ENCODE measurements at places on chromosomes 3 and 15.
A peak's percentile ranks its signal among the peaks of the same experiment; 100 is the strongest.

DNA sequence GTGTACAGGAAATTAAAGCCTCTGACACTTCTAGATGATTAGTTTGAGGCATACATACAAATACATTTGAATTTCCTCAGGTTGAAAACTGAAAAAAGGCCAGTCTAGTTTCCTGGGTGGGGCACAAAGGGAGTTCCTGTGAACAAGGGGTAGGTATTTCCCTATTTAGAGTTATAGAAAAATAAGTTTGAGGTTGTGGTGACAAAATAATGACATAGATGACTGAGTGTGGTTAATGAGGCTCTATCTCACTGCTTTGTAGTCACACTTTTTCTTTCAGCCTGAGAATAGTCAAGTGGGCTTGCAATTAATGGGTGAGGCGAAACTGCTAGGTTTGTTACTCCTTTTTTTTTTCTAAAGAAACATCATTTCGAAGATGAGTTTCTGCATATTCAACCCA is 4.3 kb downstream of the SLCO3A1 start:
- peak; percentile 54 for DNase-seq

DNA sequence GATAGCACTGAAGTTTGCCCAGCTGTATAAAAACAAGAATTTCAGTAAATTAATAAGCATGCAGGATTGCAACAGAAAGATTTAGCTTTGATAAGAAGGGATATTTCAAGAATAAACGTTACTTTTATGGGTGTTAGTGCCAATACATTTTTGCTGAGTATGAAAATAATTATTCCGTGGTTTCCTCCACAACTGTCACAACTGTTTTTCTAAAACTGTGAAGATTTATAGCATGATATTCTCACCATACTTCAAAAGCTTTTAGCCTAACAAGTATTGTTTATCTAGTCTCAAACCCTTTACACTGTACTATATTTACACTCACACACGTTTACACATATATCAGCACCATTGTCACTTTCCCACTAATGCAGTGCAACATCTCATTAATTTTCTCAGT is 200.5 kb downstream of the TPRG1 start:
- DNase-seq = no peak

DNA sequence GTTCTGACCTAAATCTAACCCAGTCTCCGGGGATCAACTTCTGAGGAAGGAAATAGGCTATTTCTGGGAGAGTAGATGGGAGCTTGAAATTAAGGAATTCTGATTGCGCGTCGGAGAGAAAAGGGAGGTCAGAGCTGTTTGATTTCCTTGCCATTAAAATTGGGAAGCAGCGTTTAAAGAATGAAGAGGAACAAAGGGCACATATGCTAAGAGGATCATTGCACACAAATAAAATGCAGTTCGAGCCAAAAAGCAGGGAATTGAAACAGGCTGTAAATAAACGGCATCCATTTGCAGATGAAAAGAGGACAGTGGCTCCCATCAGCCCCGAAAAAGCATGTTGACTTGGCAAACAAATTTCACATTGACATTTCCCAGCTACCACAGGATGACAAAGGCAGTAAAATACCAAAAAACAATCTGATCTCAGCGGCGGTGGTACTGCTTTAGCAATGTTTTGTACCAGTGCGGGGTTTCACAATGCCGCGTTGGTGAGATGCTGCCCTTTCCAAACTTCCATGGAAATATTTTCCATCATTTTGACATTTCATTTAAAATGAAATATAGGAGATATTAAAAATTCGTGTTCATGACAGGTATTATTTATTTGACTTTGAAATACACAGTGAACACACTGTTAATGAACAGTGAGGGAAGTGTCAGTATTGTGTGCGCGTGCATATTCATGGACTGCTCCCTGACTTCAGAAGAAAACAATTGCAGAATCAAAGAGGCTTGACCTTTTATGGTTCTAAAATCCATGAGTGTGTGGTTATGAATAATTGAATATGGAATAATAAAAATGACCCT is 108.8 kb downstream of the SQOR start:
- DNase-seq = no peak

DNA sequence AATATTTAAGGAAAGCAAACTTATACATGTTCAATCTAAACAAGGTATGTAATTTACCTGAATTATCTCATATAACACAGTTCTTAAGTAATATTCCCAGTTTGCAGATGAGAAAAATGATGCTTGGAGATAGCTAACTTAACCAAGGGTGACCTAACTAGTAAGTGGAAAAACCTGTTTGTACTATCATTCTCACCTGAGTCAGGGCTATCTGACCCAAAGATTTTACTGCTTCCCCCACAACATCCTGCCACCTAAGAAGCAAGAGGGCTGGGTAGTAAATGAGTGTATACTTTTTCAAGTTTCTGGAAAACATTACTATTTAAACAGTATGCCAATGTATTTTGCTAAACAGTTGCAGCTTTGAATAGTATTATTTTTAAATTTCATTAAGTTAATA is 10.6 kb downstream of the TP63 start:
- no peak for DNase-seq

GRCh38 chr3:46690798-46691197 is 2.7 kb downstream of the ALS2CL start:
- DNase-seq = no peak

GRCh38 chr3:149352556-149352955 is 19.1 kb upstream of the TM4SF18 start:
- peak; percentile 82 for DNase-seq

DNA sequence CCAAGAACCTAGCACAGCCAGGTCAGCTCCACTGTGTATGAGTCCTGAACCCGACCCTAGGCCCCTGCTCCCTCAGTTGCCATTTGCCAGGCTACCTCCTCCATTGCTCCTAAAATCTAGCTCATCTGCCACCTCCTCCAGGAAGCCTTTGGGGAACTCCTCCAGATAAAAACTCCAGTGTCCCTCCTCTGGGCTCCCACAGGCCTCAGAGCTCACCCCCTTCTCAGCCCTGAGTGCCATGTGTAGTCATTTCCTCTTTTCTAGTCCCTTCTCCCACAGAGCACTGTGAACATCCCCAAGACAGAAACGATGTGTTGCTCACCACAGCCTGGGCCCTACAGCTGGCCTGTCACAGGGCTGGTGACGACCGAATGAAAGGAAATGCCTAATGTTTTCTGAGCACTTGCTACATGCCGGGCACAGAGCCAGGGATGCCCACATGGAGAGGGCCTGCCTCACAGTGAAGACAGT is 61.0 kb downstream of the IQSEC1 start:
- DNase-seq = peak; percentile 99

Measured in AML-193 (cell line).